Right lobe of liver (tissue), 6 donors: ENCODE measurements at places on chromosomes 3 and 15. TPM values are rescaled to one million over a fixed set of nuclear protein-coding genes. Genes with fewer than 3 reads are reported as not detected.

The SI gene
- not detected for total RNA-seq

The PP2D1 gene
- not detected for total RNA-seq

The RPL39L gene
- 10.5 TPM for total RNA-seq

The ZPLD1 gene
- total RNA-seq, result 0.04 TPM

The REC114 gene
- not detected for total RNA-seq

The ALS2CL gene
- total RNA-seq, result 16.3 TPM

The FAM107A gene
- 2.2 TPM for total RNA-seq

The NPAP1 gene
- not detected for total RNA-seq

The CTXND1 gene
- total RNA-seq, result 4.3 TPM

The CCR5 gene
- total RNA-seq, result 0.37 TPM

The SEMA3G gene
- 0.60 TPM for total RNA-seq

The MESP2 gene
- not detected for total RNA-seq

The FAM98B gene
- total RNA-seq, result 4.1 TPM

The C2CD4A gene
- 0.53 TPM for total RNA-seq

The FMN1 gene
- total RNA-seq, result 6.8 TPM

The CCDC66 gene
- total RNA-seq, result 5.7 TPM

The AEN gene
- total RNA-seq, result 5.3 TPM

The TNFAIP8L3 gene
- total RNA-seq, result 2.0 TPM
